CD4-positive, alpha-beta T cell treated with Interleukin-15 for 1 hour (primary cell): ENCODE measurements at places on chromosomes 1 and 21.

DNA sequence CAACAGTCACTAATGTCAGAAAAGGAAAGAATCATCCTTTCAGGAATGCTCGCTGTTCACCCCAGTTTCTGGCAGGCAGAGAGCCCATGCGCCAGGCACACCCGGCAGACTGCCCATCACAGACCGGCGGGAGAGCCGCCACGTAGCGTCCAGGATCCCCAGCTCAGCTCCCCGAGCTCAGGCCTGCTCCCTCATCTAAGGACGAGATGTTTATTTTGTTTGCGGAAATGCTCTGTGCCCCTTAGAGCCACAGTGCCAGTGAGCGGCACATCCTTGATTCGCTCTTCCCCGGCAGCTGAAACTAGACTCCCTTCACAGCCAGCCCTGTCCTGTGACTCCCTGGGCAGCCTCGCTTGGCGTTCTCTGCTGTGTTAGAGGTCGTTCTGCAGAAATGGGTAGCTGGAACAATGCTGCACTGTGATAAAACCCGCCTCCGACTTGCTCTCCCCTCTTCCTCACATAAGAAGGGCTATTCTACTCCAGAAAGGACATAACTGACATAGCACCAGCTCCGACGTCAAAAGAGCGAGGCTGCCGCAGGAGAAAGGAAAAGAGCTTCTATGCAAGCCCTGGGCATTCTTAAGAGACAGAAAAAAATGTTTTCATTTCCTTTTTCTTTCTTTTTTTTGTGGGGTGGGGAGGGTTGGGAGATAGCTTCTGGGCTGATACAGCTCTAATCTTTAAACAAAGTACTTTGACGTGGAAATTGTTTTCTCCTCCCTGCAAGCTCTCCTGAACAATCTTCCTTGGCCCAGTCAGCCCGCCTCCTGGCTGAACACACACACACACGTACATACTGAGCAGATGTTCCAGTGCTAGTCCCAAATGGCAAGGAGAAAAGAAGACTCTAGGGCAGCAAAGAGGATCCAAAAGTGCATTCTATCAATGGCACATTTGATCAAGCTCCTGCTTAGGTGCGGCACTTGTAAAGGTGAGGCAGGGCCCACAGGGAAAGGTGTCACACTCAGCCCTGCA lies 37.2 kb downstream of the MRAP start:
- no peak for DNase-seq

DNA sequence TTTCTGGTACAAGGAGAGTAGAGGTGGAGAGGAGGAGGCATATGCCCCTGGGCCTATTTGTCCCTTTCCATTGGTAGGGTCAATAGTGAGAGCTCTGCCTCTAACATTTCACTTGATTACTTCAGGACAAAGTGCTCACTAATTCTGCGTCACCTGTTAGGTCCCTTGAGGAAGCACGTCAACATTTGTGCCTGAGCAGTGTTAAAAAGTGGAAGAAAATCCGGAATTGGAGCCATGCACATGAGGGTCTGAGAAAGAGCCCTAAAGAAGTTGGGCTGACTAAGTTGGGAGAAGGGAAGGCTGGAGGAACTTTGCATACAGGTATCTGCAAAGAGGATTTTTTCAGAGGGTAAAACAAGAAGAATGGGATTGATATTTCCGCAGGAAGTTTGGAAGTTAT lies 1.9 kb downstream of the SLC25A44 start:
- DNase-seq: no peak

GRCh38 chr1:178693366-178693765 lies 31.7 kb upstream of the RALGPS2 start:
- no peak for DNase-seq

- no peak for DNase-seq
Measured at GRCh38 chr1:111221276-111221632, 6.3 kb upstream of the CHI3L2 start.
